ENCODE measurements at places on chromosomes 3 and 15. TPM values are rescaled to one million over a fixed set of nuclear protein-coding genes. Genes with fewer than 3 reads are reported as not detected.

GRCh38 chr15:39936681-39937080, 2.8 kb downstream of the EIF2AK4 start:
- H3K27ac ChIP-seq: no peak overlapping the region
- no peak overlapping the region for H3K4me3 ChIP-seq
- H3K4me1 ChIP-seq: peaks cover 26% of the 10 kb centered on the region
- DNase-seq: no peak
- H3K27me3 ChIP-seq: no peaks in the 10 kb centered on the region

- H3K27me3 ChIP-seq: peaks cover 30% of the 10 kb centered on the region
- DNase-seq: no peak
- no peak overlapping the region for H3K4me3 ChIP-seq
- H3K4me1 ChIP-seq: no peaks in the 10 kb centered on the region
- no peaks in the 10 kb centered on the region for H3K36me3 ChIP-seq
Observed at GRCh38 chr15:82680200-82681102, 29.2 kb downstream of the AP3B2 start.

- H3K27ac ChIP-seq: no peak overlapping the region
- peaks cover 3% of the 10 kb centered on the region for H3K27me3 ChIP-seq
- no peak overlapping the region for H3K4me3 ChIP-seq
- DNase-seq: no peak
- no peaks in the 10 kb centered on the region for H3K36me3 ChIP-seq
Observed at GRCh38 chr15:63434576-63435186, 53.0 kb upstream of the CA12 start.

GRCh38 chr15:67175643-67176071, 78.8 kb downstream of the AAGAB start:
- H3K36me3 ChIP-seq: peaks cover 76% of the 10 kb centered on the region
- H3K4me1 ChIP-seq: peaks cover 74% of the 10 kb centered on the region
- peak overlapping the region; percentile 78 for H3K27ac ChIP-seq
- DNase-seq: peak; percentile 69
- H3K4me3 ChIP-seq: no peak overlapping the region

DNA sequence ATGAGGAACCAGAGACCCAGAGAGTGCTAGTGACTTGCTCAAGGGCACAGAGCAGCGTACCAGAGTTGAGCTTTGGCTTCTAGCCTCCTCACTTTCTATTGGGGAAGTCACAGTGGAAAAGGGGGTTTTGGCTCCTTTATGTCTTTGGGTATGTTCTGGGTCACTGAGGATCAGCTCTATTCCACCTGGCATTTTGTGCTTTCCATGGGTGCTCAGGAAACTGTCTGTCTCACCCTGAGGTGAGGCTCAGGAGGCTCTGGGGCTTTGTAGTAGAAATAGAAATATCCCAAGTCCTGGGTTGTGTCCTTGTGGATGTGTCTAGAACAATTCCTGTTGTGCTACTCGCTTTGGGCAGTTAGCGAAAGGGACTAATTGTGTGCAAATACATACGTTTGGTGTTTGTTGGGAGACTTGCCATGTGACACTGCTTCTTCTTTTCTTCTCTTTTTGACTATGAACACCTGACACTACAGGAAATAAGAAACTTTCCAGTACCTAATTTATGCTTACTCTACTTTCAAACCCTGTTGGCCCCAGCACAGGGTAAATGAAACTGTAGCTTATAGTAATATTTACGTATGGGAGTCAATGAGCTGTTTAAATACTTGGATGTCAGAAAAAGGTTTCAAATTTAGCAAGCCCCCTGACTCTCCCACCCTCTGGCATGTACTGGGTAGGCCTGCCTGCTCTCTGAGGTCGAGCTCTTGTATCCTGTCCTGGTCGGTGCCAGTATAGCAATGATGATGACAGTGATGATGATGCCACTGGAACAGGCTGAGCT, 35.6 kb downstream of the SMAD3 start:
- no peaks in the 10 kb centered on the region for H3K27me3 ChIP-seq
- no peak for DNase-seq
- H3K27ac ChIP-seq: peak overlapping the region; percentile 44
- peaks cover 69% of the 10 kb centered on the region for H3K4me1 ChIP-seq
- H3K36me3 ChIP-seq: peaks cover 39% of the 10 kb centered on the region

- no peaks in the 10 kb centered on the region for H3K27me3 ChIP-seq
- no peak overlapping the region for H3K4me3 ChIP-seq
- H3K27ac ChIP-seq: no peak overlapping the region
- H3K4me1 ChIP-seq: no peaks in the 10 kb centered on the region
- DNase-seq: no peak
- no peaks in the 10 kb centered on the region for H3K36me3 ChIP-seq
Observed at GRCh38 chr3:62822905-62823304, 52.3 kb downstream of the CADPS start.

- H3K36me3 ChIP-seq: no peaks in the 10 kb centered on the region
- peaks cover 2% of the 10 kb centered on the region for H3K27me3 ChIP-seq
- H3K27ac ChIP-seq: no peak overlapping the region
- H3K4me3 ChIP-seq: no peak overlapping the region
- no peaks in the 10 kb centered on the region for H3K4me1 ChIP-seq
- DNase-seq: no peak
Observed at GRCh38 chr15:47203993-47204392, 513.3 kb upstream of the SEMA6D start.

GRCh38 chr3:8424281-8424680, 77.3 kb upstream of the LMCD1 start:
- DNase-seq: no peak
- H3K4me1 ChIP-seq: no peaks in the 10 kb centered on the region
- peaks cover 8% of the 10 kb centered on the region for H3K27me3 ChIP-seq
- no peak overlapping the region for H3K27ac ChIP-seq
- H3K4me3 ChIP-seq: no peak overlapping the region

GRCh38 chr3:31013843-31014242, 119.4 kb upstream of the GADL1 start:
- DNase-seq: no peak
- no peak overlapping the region for H3K4me3 ChIP-seq
- no peaks in the 10 kb centered on the region for H3K27me3 ChIP-seq
- no peaks in the 10 kb centered on the region for H3K36me3 ChIP-seq

DNA sequence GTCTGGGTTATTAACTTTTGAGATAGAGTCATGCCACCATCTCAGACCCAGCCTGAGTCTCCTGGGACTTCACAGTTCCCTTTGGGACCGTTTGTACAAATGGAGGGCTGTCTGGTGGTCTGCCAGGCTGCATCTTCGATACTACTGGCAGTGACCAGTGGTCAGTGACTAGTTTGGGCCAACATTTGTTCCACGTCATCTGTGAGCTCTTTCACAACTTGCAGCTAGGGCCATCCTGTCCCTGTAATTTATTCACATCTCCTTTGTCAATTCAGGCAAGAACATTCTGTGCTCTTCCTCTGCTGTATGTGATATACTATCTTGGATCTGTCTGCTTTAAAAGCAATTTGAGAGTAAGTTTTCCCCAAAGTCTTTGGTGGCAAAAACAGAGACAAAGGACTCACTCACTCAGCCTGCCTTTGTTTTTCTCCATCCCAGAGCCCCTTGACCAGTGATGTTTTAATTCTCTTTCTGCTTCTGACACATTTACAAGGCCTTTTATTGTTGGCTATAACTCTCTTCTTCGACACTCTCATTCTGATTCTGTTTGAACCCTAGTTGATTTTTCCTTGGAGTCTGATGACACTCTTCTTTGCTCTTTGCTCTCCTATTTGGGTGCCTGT, 353.4 kb downstream of the EPHB1 start:
- no peak overlapping the region for H3K27ac ChIP-seq
- H3K4me3 ChIP-seq: no peak overlapping the region
- no peaks in the 10 kb centered on the region for H3K4me1 ChIP-seq
- no peaks in the 10 kb centered on the region for H3K36me3 ChIP-seq
- H3K27me3 ChIP-seq: no peaks in the 10 kb centered on the region

DNA sequence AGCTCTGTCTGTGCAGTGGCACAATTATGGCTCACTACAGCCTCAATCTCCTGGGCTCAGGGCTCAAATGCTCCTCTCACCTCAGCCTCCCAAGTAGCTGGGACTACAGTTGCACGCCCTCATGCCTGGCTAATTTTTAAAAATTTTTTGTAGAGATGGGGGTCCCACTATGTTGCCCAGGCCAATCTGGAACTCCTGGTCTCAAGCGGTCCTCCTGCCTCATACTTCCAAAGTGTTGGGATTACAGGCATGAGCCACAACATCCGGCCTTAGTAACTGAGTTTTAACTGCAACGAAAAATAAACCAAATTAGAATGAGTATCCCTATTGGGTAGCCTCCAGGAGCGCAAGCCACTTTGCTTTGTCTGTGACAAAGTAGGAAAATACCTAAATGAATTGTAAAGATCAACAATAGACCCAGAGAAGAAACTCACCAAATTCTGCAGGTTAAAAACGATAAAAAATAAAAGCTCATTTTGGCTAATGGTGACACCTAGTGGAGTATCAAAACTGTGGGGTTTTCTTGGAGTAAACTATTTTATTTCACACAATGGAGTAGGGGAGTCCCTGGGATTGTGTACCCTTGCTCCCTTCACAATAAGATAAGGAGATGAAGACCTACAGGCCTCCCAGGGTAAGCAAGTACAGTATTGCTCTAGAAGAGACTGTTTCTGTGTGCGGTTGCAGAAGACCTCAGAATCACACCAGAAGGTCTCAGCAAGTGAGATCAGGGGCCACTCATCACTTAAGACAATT, 21.0 kb upstream of the CA12 start:
- no peak overlapping the region for H3K4me3 ChIP-seq
- H3K36me3 ChIP-seq: no peaks in the 10 kb centered on the region
- H3K27ac ChIP-seq: no peak overlapping the region
- peak; percentile 57 for DNase-seq
- H3K27me3 ChIP-seq: no peaks in the 10 kb centered on the region

DNA sequence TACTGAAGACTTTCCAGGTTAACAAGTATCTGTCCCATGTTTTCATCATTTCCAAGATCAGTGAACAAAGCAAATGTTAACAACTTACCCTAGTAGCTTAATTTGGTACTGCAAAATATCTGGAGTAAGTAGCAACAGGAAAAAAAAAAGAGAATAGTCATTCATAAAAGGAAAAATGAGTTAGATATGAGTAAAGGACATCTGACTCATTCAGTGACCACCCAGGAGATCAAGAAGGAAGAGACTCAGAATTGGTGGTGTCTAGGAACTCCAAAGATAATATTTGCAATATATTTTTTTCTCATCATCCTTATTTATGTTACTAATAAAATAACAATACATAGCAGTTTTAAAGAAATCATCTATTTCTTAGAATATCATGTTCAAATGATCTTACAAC, 253.8 kb upstream of the COL8A1 start:
- peak; percentile 39 for DNase-seq
- no peak overlapping the region for H3K4me3 ChIP-seq
- no peaks in the 10 kb centered on the region for H3K4me1 ChIP-seq
- H3K27ac ChIP-seq: no peak overlapping the region

GRCh38 chr3:45704301-45704943, 15.2 kb downstream of the SACM1L start:
- no peak overlapping the region for H3K27ac ChIP-seq
- H3K4me1 ChIP-seq: no peaks in the 10 kb centered on the region
- peaks cover 7% of the 10 kb centered on the region for H3K36me3 ChIP-seq
- DNase-seq: no peak

DNA sequence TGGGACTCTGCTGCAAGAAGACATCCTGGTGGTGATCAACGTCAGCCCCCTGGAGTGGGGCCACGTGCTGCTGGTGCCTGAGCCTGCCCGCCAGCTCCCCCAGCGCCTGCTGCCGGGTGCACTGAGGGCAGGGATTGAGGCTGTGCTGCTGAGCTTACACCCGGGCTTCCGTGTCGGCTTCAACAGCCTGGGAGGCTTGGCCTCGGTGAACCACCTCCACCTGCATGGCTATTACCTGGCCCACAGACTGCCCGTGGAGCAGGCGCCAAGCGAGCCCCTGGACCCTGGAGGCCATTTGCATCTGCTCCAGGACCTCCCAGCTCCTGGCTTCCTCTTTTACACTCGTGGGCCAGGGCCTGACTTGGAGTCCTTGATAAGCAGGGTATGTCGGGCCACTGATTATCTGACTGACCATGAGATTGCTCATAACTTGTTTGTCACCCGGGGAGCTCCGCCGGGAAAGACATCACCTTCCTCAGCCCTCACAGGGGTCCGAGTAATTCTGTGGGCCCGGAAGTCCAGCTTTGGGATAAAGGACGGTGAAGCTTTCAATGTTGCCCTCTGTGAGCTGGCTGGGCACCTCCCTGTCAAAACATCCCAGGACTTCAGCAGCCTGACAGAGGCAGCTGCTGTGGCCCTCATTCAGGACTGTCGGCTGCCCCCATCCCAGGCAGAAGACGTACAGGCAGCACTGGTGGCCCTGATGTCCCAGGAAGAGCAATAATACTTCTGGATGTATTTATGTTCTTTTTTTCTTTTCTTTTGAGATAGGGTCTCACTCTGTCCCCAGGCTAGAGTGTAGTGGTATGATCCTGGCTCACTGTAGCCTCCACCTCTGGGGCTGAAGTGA, 7.6 kb downstream of the GDPGP1 start:
- H3K36me3 ChIP-seq: peaks cover 4% of the 10 kb centered on the region
- no peaks in the 10 kb centered on the region for H3K4me1 ChIP-seq
- no peak for DNase-seq
- H3K27me3 ChIP-seq: no peaks in the 10 kb centered on the region
- no peak overlapping the region for H3K27ac ChIP-seq

- peaks cover 17% of the 10 kb centered on the region for H3K4me1 ChIP-seq
- no peaks in the 10 kb centered on the region for H3K36me3 ChIP-seq
- H3K27me3 ChIP-seq: no peaks in the 10 kb centered on the region
- H3K4me3 ChIP-seq: no peak overlapping the region
- no peak overlapping the region for H3K27ac ChIP-seq
Observed at GRCh38 chr3:124258057-124258500, 266.2 kb upstream of the ROPN1 start.

- no peak overlapping the region for H3K27ac ChIP-seq
- H3K4me3 ChIP-seq: no peak overlapping the region
- H3K36me3 ChIP-seq: no peaks in the 10 kb centered on the region
- peaks cover 23% of the 10 kb centered on the region for H3K4me1 ChIP-seq
Observed at GRCh38 chr15:25882466-25882865, 19.3 kb upstream of the ATP10A start.

GRCh38 chr3:52073490-52073889, 17.1 kb upstream of the DUSP7 start:
- peaks cover 3% of the 10 kb centered on the region for H3K4me1 ChIP-seq
- no peak for DNase-seq
- H3K36me3 ChIP-seq: peaks cover 4% of the 10 kb centered on the region
- H3K4me3 ChIP-seq: no peak overlapping the region
- H3K27me3 ChIP-seq: no peaks in the 10 kb centered on the region
- no peak overlapping the region for H3K27ac ChIP-seq

DNA sequence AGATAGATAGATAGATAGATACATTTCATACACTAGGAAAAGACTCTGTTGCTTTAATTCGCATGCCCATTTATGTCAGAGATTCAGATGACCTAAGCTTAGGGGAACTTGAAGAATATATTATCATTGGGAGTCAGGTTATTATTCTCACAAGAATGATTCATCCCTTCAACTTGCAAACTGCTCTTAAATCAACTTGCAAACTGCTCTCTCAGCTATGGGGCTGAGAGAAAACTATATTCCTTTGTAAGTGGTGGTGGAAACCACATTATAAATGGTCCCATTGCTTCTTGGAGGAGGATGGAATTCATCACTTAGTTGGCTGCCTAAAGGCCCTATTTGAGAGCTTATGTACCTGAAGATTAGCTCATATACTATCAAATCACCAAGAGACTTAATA, 160.9 kb upstream of the STAC start:
- H3K27ac ChIP-seq: no peak overlapping the region
- H3K4me1 ChIP-seq: no peaks in the 10 kb centered on the region
- H3K36me3 ChIP-seq: no peaks in the 10 kb centered on the region
- no peak overlapping the region for H3K4me3 ChIP-seq
- peak; percentile 3 for DNase-seq

Gene EPHB3
- 2.2 TPM for polyA plus RNA-seq

Gene SAXO2
- polyA plus RNA-seq: 0.14 TPM

Gene TLR9
- not detected for polyA plus RNA-seq

Gene B3GALNT1
- 5.6 TPM for polyA plus RNA-seq

Gene CA12
- polyA plus RNA-seq: 55.2 TPM

Gene GRAMD2A
- not detected for polyA plus RNA-seq

Gene CCDC39
- polyA plus RNA-seq: not detected

Gene EOMES
- polyA plus RNA-seq: not detected

Data from IMR-90 (cell line).